Stimulated activated CD8-positive, alpha-beta memory T cell treated with anti-CD3 and anti-CD28 coated beads, Interleukin-7, amount 100 ng/mL, for 4 hours (primary cell): ENCODE measurements at places on chromosomes 2 and 18.

DNA sequence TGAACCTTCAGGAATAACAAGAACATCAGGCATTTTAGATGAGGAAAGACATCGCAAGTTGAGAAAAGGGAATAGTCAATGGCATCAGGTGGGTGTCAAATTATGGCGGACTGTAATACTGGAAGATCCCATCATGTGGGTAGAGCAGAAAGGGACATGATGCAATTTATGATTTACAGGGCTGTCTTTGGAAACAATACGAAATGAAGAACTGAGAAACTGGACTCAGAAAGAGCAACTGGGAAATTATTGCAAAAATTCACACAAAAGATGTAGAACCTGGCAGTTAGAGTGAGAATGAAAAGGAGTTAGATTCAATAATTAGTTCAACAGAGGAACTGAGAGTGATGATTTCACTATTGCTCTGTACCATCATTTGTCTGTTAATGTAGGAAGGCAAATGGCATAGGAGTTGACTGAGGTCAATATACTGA is 1635.0 kb upstream of the ACVR2A start:
- DNase-seq, result no peak

DNA sequence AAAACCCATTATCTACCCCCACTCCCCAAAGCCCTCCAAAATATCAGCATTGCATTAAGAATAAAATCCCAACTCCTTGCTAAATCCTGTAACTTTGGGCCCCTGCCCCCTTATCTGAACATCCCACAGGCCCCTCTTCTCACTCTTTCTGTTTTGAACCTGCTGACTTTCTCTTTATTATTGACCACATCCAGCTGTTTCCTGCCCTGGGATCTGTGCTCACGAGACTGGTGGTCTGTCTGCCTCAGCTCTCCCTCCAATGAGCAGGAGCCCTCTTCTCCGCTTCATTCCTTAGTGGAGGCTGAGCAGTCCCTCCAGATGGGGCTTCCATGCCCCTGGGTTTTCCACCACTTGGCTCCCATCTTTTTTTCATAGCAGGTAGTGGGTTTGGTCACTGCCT is 116.9 kb downstream of the ACKR3 start:
- no peak for DNase-seq

DNA sequence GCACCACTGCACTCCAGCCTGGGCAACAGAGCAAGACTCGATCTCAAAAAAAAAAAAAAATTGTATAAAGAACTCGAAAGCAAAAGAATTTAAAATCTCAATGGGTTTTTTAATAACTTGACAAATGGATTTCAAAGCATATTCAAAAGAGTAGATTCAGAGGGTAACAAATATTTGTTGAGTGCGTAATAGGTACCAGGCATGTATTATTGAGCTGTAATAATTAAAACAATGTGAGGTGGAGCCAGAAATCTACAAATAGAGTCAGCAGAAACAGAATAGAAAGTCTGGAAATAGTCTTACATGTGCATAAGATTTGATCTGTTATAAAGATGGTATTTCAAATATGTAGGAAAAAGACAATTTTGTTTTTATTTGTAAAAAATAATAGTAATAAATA is 19.1 kb upstream of the RAB11FIP5 start:
- DNase-seq, result no peak

DNA sequence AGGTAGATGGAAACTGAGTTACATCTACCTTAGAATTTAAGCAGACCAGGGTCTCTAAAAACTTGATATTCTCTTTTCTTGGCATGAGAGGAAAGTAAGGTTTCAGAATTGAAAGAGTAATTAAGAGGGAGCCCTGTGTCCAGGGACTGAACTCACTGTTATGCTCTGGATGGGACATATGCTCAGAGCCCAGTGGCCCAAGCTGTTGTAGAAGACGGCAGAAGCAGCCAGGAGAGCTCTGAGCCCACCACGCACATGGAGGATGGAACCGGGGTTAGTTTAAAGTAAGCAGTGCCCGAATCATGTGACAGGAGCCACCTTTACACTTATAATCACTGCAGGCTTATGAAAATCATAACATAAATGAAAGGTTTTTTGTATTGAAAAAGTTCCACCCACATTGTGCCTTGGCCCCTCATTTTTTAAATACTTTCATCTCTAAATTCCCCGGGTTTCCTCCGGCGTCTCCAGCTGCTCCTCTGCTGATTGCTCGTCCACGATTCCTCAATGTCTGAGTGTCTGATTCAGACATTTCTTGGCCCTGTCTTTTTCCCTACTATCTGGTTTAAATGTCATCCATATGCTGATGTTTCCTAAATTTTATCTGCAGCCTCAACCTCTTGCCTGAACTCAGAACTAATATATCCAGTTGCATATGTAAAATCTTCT is 36.1 kb upstream of the SPTBN1 start:
- DNase-seq, result no peak

DNA sequence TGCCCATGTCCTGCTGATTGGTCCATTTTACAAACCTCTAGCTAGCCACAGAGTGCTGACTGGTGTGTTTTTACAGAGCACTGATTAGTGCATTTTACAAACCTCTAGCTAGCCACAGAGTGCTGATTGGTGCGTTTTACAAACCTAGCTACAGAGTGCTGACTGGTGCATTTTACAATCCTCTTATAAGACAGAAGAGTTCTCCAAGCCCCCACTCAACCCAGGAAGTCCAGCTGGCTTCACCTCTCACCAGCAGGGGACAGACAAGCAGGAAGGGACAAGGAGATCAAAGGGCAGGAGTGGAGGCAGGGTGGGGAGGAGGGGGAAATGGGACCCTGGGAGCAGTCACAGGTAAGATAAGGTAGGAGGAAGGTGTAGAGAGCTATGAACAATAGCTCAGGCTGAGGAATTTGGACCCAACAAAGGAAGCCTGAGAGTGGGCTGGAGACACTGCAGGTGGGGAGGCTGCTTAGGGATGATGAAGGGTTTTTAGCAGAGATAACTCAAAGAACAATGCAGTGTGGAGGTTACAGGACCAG is 37.1 kb downstream of the SH2D6 start:
- DNase-seq, result no peak

DNA sequence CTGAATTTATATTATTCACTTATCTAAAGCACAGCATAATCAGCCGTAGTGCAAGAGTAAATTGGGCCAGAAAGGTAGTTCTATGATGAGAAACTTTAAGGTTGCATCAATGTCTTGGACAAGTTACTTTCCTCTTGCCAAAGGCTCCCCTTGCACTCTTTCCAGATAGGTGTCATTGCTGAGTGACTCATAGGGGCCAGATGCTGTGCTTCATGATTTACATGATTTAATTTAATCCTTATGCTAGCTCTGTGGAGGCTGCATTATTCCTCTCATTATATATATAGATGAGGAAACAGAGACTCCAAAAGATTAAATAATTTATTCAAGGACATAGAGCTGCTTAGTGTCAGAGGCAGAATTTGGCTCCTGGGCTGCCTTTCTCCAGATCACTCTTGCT is 5.0 kb downstream of the CFAP221 start:
- no peak for DNase-seq

DNA sequence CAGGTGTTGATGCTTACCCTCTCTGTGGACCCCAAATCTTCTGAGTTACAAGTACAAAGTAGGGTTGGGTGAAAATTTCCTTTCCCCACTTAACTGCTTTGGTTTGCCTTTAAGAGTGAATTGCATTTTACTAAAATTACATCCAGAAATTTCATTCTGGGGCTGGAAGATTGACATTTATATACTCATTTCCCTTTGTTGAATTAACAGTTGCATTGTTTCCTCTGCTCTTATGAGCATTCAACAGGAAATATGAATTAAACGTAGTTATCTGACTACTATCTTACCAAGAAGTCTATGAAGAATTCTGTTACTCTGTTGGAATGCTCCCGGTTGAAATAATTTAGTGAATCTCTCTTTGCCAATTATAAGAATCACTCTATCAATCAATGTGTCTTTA is 1231.1 kb upstream of the NXPH2 start:
- no peak for DNase-seq

- no peak for DNase-seq
Observed at GRCh38 chr2:9666306-9666705, 35.5 kb upstream of the YWHAQ start.

GRCh38 chr18:77911971-77912605 is 662.4 kb downstream of the GALR1 start:
- no peak for DNase-seq

DNA sequence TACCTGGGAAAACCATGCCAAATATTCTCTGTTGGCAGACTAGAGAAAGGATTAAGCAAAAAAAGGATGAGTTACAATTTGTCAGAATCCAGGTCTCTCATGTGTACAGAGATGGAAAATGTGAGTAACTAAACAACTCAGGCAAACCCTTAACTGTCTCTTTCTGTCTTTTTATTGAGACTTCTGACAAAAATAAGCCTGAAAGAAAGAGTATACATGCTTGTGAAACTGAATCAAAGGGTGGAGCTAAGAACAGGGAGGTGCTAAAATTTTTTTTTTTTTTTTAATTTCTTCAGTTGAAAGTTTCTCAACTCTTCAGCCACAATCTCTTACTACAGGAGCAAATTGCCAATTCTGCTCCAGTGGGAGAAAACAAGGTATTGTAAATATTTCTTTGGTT is at the start of gene SERPINB10:
TSS of gene SERPINB10 (plus strand) at position 295 of the 400 bp plus-strand sequence. CDS start 7,553 bp downstream, outside the sequence.
- no peak for DNase-seq

GRCh38 chr18:785242-785641 is 26.8 kb downstream of the YES1 start:
- DNase-seq, result no peak

DNA sequence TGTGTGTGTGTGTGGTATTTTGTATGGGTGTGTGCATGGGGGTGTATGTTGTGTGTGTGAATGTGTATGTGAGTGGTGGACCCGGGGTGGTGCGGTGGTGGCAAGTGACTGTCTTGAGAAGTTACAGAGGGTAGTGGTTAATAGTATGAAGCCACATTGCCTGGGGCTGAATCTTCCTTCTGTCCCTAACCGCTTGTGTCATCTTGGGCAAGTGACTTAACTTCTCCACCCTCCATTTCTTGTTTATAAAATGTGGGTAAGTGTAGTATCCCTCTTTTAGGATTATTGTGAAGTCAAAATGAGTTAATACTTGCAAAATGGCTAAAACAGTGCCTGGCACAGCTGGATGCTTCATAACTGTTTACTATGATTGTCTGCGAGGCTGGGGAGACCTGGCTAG is 63.5 kb downstream of the MYCN start:
- no peak for DNase-seq

DNA sequence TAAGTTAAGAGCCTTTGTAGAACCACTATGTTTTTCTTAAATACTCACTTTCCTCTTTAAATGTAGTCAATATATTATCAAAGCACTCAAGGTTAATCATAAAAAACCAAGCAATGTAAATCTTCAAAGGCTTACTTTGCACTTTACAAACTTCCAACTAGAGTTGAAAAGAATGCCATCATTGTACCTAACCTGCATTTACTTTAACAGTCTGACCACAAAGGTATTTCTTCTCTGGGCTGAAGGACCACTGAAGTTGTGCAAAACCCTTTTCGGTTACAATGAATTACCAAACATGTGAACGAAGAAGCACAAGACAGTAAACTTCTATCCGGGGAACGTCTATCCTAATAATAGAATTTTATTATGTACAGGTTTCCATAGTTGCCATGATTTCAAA is 3.0 kb downstream of the HNRNPLL start:
- DNase-seq, result no peak

DNA sequence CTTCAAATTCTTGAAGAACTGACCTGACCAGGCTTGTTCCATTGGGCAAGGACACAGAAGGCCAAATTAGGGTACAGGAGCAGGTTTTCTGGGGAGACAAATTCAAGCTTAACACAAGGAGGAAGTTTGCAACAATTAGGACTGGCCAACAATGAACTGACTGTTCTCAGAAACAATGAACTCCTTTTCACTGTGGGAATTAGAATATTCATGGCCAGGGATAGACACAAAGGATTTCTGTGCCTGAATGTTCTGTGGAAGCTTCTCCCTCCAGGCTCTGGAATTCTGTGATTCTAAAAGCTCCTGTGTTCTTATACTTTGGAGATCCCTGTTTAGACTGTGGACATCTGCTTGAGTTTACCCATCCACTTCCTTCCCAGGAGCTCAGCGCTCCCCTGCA is 15.2 kb downstream of the SMYD1 start:
- DNase-seq, result no peak

- DNase-seq, result no peak
Observed at GRCh38 chr2:171436307-171436706, 2.3 kb downstream of the DCAF17 start.

DNA sequence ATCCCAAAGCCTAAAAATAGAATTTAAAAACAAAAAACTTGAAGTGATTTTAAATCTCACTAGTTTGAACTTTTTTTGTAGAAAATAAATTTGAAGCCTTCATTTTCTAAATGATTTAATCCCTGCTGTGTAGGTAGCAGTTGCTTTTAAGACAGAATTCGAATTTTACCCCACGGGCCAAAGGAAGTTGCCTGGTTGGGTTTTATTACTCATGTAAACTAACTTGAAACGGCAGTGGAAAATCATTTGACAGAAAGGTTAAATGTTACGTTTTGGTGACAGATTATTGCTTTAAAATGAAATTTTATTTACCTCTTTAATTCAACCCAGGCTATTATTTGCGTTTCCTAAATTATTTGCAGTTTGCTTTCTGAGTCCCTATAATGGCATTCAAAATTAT is 2.0 kb downstream of the MAPRE2 start:
- DNase-seq, result no peak

GRCh38 chr18:74899554-74899953 is 301.9 kb downstream of the ZNF407 start:
- no peak for DNase-seq

DNA sequence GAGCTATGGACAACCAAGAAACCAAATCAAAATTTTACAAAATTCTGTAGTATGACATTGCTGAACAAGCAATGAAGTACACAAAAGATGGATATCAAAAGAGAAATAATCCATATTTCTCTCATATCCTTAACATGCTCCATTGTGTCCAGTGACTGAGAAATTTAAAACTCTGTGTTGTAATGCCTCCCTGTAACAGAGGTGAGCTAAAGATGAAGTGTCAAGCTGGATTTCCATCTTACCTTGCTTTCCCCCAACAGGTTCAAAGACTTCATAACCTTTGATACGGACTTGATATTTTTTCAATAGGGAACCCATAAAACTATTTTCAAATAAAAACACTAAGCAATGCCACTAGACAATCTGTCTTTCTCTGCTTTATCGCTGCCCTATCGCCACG is 95.7 kb upstream of the SERTAD2 start:
- no peak for DNase-seq

DNA sequence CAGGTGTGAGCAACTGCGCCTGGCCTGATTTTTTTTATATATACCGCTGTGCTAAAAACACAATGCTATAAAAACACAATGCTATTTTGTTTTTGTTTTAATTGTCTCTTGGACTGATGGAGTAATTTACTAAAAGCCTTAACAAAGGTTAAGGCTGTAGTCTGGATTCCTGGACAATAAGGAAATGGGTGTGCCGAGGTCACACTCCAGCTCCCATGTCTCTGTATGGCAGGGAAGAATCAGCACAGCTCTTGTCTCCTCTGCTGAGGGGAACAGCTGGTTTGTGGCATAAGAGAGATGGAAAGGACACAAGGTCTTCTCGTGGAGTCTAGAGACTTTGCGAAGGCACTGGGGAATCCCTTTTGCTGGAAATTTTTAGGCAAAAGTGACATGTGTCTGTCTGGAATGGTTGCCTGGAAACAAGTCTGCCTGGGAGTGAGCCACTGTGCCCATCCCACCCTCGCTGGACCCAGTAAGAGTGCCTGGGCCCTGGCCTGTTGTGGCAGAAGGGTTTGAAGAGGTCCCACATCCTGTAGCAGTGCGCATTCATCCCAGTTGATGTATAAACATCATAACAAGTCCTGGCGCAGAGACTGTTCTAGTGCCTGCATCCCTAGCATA is 73.1 kb downstream of the MAPK4 start:
- DNase-seq, result no peak

GRCh38 chr2:177052471-177052870 is 160.1 kb upstream of the HNRNPA3 start:
- DNase-seq, result no peak
